ENCODE measurements at places on chromosomes 12 and 14. TPM values are rescaled to one million over a fixed set of nuclear protein-coding genes. Genes with fewer than 3 reads are reported as not detected.

Gene RD3L
- not detected for total RNA-seq

Gene MAP3K12
- 14.3 TPM for total RNA-seq

Gene MAGOHB
- total RNA-seq, result 21.4 TPM

Gene LHX5
- not detected for total RNA-seq

Gene PLD4
- 0.30 TPM for total RNA-seq

Gene NR2C1
- 49.9 TPM for total RNA-seq

Gene C14orf180
- total RNA-seq, result 4.7 TPM

Gene SLC2A3
- total RNA-seq, result 28.4 TPM

Gene NELL2
- 0.35 TPM for total RNA-seq

Gene GPD1
- total RNA-seq, result 4.9 TPM

Gene ESR2
- total RNA-seq, result 27.6 TPM

Gene LPAR5
- total RNA-seq, result 11.6 TPM

Gene FICD
- total RNA-seq, result 10.8 TPM

Gene TEX52
- total RNA-seq, result not detected

Gene MUCL1
- not detected for total RNA-seq

Gene BDKRB2
- 1.7 TPM for total RNA-seq

Gene KRT8
- total RNA-seq, result 198 TPM

Gene NXPH4
- total RNA-seq, result not detected

Gene SLC7A8
- total RNA-seq, result 33.2 TPM

Gene TAS2R46
- total RNA-seq, result 7.8 TPM

Gene TDRD9
- 4.4 TPM for total RNA-seq

Gene CHGA
- 17.3 TPM for total RNA-seq

Gene A2M
- 897 TPM for total RNA-seq

Gene ITGA7
- 12.1 TPM for total RNA-seq

Gene RASSF9
- total RNA-seq, result 1.5 TPM

Gene MIP
- total RNA-seq, result 0.36 TPM

Gene CATSPERB
- not detected for total RNA-seq

Gene KRT83
- total RNA-seq, result not detected

Gene TBX3
- total RNA-seq, result 273 TPM

Gene KRT73
- 0.18 TPM for total RNA-seq

Gene RECQL
- 26.3 TPM for total RNA-seq

Gene MLEC
- 555 TPM for total RNA-seq

Gene IKBIP
- 18.1 TPM for total RNA-seq

Gene ZFYVE26
- 21.9 TPM for total RNA-seq

Gene HIP1R
- 40.0 TPM for total RNA-seq

Gene MYF6
- total RNA-seq, result not detected

Gene POTEM
- not detected for total RNA-seq

Gene NYNRIN
- 6.5 TPM for total RNA-seq

Gene OTX2
- total RNA-seq, result not detected

Gene OAS1
- 16.9 TPM for total RNA-seq

Gene RGS6
- total RNA-seq, result 0.67 TPM

Gene TAS2R30
- total RNA-seq, result 14.3 TPM

Gene ANKS1B
- 28.1 TPM for total RNA-seq

Gene GCN1
- total RNA-seq, result 43.1 TPM

Gene MLH3
- 27.7 TPM for total RNA-seq

Gene EPS8
- 26.1 TPM for total RNA-seq

Gene TAC3
- total RNA-seq, result 0.46 TPM
